ENCODE measurements at places on chromosomes 1 and 21.

GRCh38 chr1:4730078-4730477 lies 75.7 kb downstream of the AJAP1 start:
- no peak for DNase-seq

DNA sequence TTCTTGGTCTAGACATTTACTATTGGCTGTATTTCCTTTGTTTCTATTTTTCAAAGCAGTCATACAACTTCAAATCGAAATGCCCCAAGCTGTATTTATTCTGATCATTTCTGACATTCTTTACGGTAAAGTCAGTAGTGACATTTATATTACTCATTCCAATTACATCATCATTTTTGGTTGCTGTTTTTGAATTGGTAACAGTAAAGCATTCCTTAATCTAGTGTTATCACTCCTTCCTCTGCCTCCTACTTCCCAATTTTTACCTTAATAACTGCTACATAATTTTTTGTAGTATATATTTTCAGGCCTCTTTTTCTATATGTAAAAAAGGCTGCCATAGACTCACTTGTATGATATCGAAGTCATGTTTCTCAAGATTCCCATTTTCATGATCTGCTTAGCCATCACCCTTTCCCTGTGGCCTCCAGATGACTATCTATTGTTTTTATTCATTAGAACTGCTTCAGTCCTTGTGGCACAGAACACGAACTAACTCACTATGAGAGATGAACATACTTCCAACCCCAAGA lies 167.2 kb downstream of the RUNX1 start:
- no peak for DNase-seq

DNA sequence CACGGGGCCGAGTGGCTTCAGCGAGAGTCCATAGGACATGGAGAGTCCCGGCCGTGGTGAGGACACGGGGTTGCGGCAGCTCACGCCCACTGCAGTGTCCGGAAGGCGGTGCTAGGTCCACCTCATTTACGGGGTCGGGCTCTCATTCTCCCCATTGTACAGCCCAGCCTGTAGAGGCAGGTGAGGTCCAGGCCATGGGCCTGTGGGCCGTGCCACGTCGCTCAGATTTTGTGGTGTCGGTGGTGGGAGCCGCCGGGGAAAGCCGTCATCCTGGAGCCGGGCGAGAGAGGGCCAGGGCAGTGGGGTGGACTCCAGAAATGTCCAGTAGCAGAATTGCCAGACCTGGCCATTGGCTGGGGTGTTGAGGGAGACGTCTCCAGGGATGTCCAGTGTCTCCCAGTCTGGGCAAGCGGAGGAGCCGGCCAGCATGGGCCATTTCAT lies 59.4 kb downstream of the PRKCZ start:
- no peak for DNase-seq

DNA sequence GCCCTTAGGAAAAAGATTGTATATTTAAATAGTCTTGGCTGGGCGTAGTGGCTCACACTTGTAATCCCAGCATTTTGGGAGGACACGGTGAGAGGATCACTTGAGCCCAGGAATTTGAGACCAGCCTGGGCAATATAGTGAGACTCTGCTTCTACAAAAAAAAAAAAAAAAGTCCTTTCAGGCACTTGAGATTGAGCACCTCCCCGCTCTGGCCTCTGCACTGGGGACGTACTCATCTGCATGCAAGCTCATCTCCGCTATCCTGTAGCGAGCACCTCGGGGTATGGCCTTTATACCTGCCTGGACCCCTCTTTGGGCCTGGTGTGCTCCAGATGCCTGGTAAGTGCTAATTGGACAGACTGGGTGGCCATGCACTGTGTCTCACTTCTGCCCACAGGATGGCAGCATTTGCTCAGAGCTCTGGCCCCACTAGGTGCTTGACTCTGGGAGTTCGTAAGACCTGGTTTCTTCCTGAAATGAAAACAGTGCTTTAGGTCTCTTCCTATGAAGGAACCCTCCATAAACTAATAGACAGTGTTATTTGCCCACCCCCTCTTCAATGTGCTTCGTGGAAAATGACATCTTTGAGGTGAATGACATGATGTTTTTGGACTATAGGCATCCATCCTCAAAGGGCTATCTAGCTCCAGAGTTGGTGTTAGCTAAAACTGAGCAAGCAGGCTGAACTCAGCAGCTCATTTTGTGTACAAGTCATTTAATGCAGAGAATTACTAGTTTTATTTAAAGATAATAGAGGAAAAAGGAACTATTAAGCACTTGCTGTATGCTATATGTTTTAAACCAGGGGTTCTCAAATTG lies 61.7 kb upstream of the ADAR start:
- DNase-seq = peak; percentile 75
